Pericardium fibroblast (primary cell): ENCODE measurements at places on chromosomes 5 and 9. TPM values are rescaled to one million over a fixed set of nuclear protein-coding genes. Genes with fewer than 3 reads are reported as not detected.

The PCDHAC2 gene
- 0.60 and 2.6 TPM in 2 replicates for total RNA-seq

The TAS2R1 gene
- total RNA-seq, result not detected in 2 replicates

The ZNF883 gene
- 2.5 and 4.5 TPM in 2 replicates for total RNA-seq

The PCDH12 gene
- total RNA-seq, result 0.47 and 1.3 TPM in 2 replicates

The AK3 gene
- 52.9 and 58.3 TPM in 2 replicates for total RNA-seq

The C1QTNF2 gene
- total RNA-seq, result 0.47 and 1.9 TPM in 2 replicates

The ADAMTS2 gene
- total RNA-seq, result 212 and 293 TPM in 2 replicates

The TMED9 gene
- total RNA-seq, result 123 and 174 TPM in 2 replicates

The UBE2QL1 gene
- under 0.01 TPM in 1 of 2 replicates, not detected in the other for total RNA-seq

The MYMK gene
- total RNA-seq, result 2.3 TPM in 1 of 2 replicates, not detected in the other

The LMAN2 gene
- 195 and 277 TPM in 2 replicates for total RNA-seq

The TRIP13 gene
- 2.0 and 3.8 TPM in 2 replicates for total RNA-seq

The LHX3 gene
- not detected in 2 replicates for total RNA-seq

The PDE6A gene
- under 0.01 TPM in 1 of 2 replicates, not detected in the other for total RNA-seq

The TMEM215 gene
- under 0.01 TPM in 1 of 2 replicates, not detected in the other for total RNA-seq

The TRPM3 gene
- total RNA-seq, result 0.09 and 2.5 TPM in 2 replicates

The SLC6A18 gene
- not detected in 2 replicates for total RNA-seq

The CHSY3 gene
- total RNA-seq, result 6.0 and 12.7 TPM in 2 replicates
